CD4-positive, alpha-beta T cell treated with Interleukin-17A for 4 hours (primary cell): ENCODE measurements at places on chromosomes 6 and 20.

GRCh38 chr20:5033566-5033965 lies 32.3 kb upstream of the SLC23A2 start:
- no peak for DNase-seq

DNA sequence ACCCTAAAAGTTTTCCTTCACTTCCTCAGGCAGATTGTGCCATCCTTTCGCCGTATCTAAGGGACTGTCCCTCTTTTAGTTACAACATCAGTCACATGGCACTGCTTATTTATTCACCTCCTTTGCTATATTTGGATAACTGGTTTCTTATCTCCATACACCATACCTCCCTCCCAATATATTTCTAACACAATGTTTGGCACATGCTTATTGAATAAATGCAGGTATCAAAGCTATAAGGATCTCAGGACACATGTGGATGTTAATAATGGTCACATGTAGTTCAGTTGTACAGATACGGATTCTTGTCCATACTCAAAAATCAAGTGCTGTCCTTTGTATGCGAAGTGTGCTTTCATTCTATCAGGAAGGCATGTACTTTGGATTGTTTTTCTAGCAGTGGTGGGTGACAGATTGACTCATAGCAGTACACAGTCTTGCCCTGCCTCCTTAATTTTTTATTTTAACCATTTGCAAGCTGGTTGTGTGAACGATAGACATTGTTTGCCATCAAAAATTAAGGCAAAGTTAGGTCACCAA lies 407.1 kb upstream of the RUNX2 start:
- DNase-seq: no peak

GRCh38 chr6:90294989-90295853 lies 1.4 kb downstream of the BACH2 start:
- peak; percentile 75 for DNase-seq

- DNase-seq: peak; percentile 87
Observed at GRCh38 chr6:29632789-29633533, at the start of gene GABBR1. Gene GABBR1 (minus strand): TSS chr6:29633183. CDS start chr6:29632385, 798 bp downstream.

- DNase-seq: no peak
Observed at GRCh38 chr6:170178561-170179477, 112.1 kb downstream of the DLL1 start.

DNA sequence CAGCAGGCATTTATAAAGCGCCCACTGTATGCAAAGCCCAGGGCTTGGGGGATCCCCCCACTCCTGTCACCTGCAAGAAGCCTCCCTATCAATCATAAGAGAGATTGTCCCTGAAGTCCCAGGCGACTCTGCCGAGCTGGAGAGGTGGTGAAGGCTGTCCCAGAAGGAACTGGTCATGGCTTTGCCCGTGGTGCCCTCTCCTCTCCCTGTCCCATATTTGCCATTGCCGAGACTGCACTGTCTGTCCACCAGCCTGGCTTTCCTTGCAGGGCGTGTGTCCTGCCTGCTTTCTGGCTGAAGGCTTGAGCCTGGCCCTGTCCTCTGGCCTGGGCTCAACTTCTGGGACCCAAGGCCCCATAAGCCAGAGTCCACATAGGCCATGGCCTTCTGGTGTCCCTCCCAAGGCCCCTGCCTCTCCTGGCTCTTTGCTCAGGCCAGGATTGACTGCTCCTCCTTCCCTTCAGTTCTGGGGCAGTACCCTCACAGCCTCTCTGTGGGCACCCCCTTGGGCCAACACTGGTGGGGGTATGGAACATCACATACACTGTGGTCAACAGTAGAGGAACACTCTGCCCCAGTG lies 46.9 kb downstream of the CPXM1 start:
- DNase-seq: no peak

DNA sequence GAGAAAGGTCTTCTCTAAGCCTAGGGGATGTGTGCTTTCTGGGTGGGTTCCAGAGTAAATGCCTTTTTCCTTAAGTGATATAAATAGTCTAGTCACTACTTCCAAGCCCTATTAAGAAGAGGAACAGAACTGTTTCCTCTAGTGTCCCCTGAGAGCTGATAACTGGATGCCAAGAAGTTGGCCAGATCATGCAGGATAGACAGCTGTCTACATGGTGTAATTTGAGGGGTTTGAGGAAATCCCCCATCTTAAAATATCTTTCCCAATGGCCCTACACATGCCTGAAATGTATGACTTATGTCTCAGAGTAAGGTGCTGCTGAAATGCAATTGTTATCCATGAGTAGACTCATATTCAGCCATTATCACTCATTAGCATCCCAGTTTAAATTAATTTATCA lies 20.2 kb upstream of the PIM1 start:
- no peak for DNase-seq

DNA sequence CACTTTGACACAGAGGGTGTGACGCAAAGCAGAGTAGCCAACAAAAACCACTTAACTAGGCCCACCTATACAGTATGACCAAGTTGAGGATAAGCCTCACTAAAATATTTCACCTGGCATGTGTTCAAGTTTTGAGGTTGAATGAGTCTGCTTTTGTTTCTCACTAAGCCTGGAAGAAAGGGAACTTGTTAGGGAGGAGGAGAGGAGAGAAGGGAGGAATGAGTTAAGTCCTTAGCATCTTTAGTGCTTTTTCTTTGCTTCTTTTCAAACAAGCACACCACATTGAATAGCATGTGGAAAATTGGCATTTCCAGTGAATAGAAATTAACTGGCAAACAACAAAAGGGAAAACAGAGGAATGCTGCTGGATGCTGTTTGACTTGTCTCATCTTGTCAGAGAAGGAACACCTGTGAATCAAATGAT lies 461.9 kb downstream of the GJA1 start:
- no peak for DNase-seq

DNA sequence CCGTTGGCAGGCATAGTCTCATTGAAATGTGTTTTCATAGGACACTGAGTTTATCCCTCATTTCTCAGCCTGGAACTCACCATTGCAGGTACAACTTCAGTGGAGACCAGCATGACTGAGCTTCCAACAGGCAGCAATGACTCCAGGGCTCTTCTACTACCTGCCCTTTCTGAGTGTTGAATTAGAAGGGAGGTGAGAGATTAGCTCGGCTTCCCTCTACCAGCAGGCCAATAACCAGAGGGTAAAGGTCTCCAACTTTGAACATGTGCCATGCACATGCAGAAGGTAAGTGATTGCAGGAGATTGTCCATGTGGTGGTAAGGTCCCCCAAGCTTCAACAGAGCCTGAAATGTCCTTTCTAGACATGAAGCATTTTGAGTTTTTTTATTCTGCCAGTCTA lies 233.8 kb upstream of the SUPT3H start:
- DNase-seq: no peak

GRCh38 chr6:62150048-62150663 lies 135.9 kb downstream of the KHDRBS2 start:
- DNase-seq: no peak

- no peak for DNase-seq
Observed at GRCh38 chr6:38438097-38438496, 201.6 kb downstream of the BTBD9 start.

DNA sequence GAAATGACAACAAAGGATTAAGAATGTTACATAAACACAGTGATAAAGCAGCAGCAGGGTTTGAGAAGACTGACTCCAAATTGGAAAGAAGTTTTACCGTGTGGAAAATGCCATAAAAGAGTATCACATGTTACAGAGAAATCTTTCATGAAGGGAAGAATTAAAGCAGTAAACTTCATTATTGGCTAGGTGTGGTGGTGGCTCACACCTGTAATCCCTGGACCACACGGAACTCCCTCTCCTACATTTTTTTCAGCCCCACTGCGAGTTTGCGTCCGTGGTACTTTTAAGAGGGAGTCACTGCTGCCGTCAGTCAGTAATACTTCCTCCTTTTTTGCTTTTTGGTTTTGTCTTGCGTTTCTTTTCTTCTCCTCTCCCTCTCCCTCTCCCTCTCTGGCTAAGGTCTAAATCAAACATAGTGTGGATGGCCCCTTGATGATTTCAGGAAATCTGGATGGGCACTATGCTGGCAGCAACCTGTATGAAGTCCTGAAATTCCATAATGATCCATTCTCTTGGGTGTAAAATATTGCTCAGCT lies 112.3 kb downstream of the MAN1A1 start:
- no peak for DNase-seq

DNA sequence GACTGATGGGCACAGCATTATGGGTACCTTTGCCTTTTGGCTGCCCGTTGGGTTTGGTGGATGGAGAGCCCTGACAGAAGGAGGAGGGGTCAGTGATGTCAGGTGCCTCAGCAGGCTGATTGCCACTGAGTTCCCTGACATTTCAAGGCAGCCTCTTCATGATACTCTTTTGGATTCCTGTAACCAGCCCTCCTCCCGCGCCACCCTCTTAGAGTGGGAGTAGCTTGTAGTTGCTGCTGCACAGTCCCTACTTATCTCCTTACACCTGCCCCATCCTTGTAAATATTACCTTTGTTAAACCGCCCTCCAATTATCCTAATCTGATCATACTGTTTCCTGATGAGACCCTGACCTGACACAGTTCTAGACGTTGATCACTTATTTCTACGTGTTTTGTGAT lies 140.0 kb downstream of the CFAP61 start:
- no peak for DNase-seq
